ENCODE measurements at places on chromosomes 7 and 10. TPM values are rescaled to one million over a fixed set of nuclear protein-coding genes. Genes with fewer than 3 reads are reported as not detected.

GRCh38 chr7:128814499-128814898 lies 15.7 kb upstream of the FLNC start:
- no peak for DNase-seq
- no peak overlapping the region for H3K27ac ChIP-seq
- no peaks in the 10 kb centered on the region for H3K4me1 ChIP-seq
- H3K36me3 ChIP-seq = no peaks in the 10 kb centered on the region
- H3K27me3 ChIP-seq = peaks cover 3% of the 10 kb centered on the region

GRCh38 chr7:25781704-25782103 lies 370.3 kb upstream of the NFE2L3 start:
- no peaks in the 10 kb centered on the region for H3K4me1 ChIP-seq
- no peak for DNase-seq
- H3K27me3 ChIP-seq = no peaks in the 10 kb centered on the region
- no peak overlapping the region for H3K4me3 ChIP-seq

DNA sequence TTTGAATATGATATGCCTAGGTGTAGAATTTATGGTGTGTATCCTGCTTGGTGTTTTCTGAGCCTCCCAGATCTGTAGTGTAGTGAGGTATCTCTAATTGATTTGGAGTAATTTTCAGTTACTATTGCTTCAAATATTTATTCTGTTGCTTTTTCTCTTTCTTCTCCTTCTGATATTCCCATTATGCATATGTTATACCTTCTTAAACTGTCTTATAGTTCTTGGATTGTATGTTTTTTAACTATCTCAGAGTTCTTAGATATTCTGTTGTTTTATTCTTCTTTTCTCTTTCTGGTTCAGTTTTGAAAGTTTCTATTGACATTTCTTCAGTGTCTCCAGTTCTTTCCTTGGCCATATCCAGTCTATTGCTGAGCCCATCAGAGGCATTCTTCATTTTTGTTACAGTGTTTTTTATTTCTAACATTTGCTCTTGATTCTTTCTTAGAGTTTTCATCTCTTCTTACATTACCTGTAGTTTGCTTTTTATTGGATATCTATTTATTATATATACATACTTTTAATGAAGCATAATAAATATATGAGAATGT lies 205.4 kb upstream of the LRGUK start:
- no peaks in the 10 kb centered on the region for H3K4me1 ChIP-seq
- H3K4me3 ChIP-seq = no peak overlapping the region
- H3K36me3 ChIP-seq = no peaks in the 10 kb centered on the region
- H3K27ac ChIP-seq = no peak overlapping the region
- no peaks in the 10 kb centered on the region for H3K27me3 ChIP-seq
- DNase-seq = no peak

DNA sequence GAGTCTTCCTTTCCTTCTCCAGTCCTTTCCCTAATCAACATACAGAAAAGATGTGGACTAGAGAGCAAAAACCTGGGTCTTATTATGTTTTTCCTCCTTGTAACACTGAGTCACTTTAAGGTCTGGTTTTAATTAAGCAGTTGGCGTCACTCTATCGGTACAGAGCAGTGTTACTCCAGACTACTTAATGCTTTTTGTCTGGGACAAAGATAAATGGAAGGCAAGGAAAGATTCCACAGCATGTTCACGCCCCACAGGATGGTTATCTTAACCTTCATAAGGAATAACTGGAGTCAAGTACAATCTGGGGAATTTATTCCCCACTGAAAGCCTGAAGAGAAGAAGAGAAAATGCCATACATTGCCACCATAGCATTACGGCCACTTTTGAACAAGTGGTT lies 145.7 kb downstream of the ELAPOR2 start:
- no peaks in the 10 kb centered on the region for H3K27me3 ChIP-seq
- H3K27ac ChIP-seq = no peak overlapping the region
- DNase-seq = no peak
- no peak overlapping the region for H3K4me3 ChIP-seq
- no peaks in the 10 kb centered on the region for H3K4me1 ChIP-seq
- no peaks in the 10 kb centered on the region for H3K36me3 ChIP-seq

- H3K4me1 ChIP-seq = no peaks in the 10 kb centered on the region
- H3K36me3 ChIP-seq = no peaks in the 10 kb centered on the region
- H3K27ac ChIP-seq = no peak overlapping the region
- no peak for DNase-seq
- no peaks in the 10 kb centered on the region for H3K27me3 ChIP-seq
- no peak overlapping the region for H3K4me3 ChIP-seq
Measured at GRCh38 chr7:131623154-131623553, 66.7 kb upstream of the PODXL start.

DNA sequence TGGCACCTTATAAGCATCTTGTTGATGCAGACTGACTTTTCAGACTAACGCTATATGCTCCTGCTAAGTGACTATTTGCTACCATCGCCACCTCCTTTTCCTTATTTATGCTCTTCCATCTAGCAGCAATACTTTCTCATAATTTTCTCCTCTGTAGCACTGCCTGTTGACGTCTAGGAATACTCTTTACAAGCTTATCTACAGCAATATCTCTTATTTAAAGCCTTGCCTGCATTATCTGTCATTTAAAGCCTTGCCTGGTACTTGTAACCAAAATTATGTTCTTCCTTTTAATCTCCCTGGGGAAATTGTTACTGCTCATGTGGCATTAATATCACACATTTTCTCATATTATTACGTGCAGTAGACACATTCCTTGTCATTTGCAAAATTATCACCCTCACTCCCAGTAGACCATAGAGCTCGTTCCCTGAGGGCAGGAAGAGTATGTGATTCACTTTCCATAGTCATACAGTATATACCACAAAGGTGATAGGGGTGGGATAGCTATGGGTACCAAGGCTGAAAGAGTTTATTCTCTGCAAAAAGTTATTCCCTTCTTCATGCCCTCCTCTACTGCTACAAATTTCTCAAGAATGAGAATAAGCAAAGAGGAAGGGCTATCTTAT lies 359.7 kb upstream of the PCDH15 start:
- no peaks in the 10 kb centered on the region for H3K27me3 ChIP-seq
- H3K4me1 ChIP-seq = no peaks in the 10 kb centered on the region
- DNase-seq = no peak
- no peaks in the 10 kb centered on the region for H3K36me3 ChIP-seq
- H3K27ac ChIP-seq = no peak overlapping the region
- H3K4me3 ChIP-seq = no peak overlapping the region

- H3K36me3 ChIP-seq = no peaks in the 10 kb centered on the region
- no peak for DNase-seq
- H3K4me3 ChIP-seq = no peak overlapping the region
- no peaks in the 10 kb centered on the region for H3K27me3 ChIP-seq
- H3K27ac ChIP-seq = no peak overlapping the region
Measured at GRCh38 chr7:81235997-81236396, 317.1 kb upstream of the SEMA3C start.

DNA sequence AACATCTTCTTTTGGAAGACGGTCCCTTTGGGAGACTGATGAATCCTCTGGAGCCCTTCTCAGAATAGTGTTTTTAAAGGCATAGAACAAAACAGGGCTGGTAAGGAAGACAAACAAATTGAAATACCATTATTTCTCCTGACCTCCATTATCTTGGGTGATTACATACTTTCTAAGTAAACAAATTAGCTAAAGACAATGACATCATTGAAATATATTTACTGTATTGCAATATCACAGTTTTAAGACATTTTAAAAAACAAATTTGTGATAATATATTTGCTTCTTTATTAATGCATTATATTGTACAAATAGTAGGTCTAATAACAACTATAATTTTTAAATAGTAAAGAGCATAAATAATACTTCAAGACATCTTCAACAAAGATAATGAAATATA lies 152.2 kb upstream of the CDK1 start:
- H3K36me3 ChIP-seq = no peaks in the 10 kb centered on the region
- no peaks in the 10 kb centered on the region for H3K27me3 ChIP-seq
- no peak overlapping the region for H3K27ac ChIP-seq
- DNase-seq = no peak
- H3K4me1 ChIP-seq = no peaks in the 10 kb centered on the region
- H3K4me3 ChIP-seq = no peak overlapping the region

The BBS9 gene
- polyA plus RNA-seq = 5.1 TPM

The H2BK1 gene
- not detected for polyA plus RNA-seq

GRCh38 chr10:100829097-100829870 lies 83.5 kb upstream of the SLF2 start:
- peak overlapping the region; percentile 55 for H3K4me3 ChIP-seq
- H3K4me1 ChIP-seq = peaks cover 8% of the 10 kb centered on the region
- peaks cover 13% of the 10 kb centered on the region for H3K27me3 ChIP-seq
- no peak for DNase-seq
- H3K27ac ChIP-seq = no peak overlapping the region
- no peaks in the 10 kb centered on the region for H3K36me3 ChIP-seq
